ENCODE measurements at places on chromosomes 11 and 22.

DNA sequence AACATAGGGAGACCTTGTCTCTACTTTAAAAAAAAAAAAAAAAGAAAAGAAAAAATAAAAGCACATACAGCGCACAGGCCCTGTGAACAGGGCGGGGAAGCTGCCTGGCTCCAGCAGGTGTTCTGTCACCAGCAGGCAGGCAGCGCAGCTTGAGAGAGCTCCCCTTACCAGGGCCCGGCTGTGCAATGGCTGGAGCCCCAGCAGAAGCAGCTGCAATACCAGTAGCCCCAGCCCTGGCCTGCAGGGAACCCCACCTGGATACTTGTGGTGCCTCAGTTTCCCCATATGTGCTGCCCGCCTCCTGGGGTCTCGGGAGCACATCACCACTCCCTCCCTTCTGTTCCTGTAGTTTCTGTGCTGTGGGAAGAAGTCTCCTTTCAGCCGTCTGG, 12.3 kb downstream of the TSPAN32 start:
- no peak for DNase-seq

DNA sequence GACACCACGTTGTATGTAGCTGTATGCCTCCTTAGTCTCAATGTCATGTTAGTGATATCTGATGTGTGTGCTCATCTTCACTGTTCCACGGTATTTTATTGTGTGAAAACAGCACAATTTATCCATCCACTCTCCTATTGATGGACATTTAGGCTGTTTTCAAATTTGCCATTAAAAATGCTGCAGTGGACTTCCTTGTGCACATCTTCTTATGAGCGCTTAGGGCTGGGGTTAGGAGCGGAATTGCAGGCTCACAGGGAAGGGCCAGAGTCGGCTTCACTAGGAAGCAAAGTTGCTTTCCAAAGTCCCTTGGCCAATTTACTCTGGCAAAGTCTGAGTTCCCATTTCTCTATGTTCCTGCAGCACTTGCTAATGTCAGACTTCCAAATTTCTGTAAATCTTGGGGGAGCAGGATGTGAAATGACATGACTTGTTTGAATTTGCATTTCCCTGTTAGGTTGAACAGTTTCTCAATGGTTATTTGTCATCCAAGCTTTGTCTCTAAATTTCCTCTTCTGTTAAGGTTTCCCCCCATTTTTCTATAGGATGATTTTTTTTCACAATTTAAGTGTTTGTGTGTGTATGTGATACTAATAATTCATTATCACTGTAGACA, 75.4 kb downstream of the MYEOV start:
- no peak for DNase-seq

- no peak for DNase-seq
Observed at GRCh38 chr11:61092280-61092766, 10.0 kb upstream of the CD5 start.

DNA sequence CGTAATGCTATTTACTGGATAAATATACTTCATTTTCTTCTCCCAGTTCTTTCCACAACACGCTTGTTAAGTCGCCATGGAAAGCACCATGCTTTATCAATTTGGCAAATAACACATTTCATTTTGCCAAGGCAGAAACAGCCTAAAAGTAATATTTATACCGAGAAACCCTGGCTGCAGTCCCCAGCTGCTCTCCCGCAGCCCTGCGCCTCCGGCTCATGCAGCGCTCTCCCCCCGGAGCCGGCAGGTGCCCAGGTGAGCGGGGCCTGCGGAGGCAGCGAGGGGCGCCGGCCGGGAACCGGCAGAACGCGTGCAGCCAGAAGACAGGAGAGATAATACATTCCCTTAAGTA, 681 bp upstream of the ARHGEF12 start:
- no peak for DNase-seq

DNA sequence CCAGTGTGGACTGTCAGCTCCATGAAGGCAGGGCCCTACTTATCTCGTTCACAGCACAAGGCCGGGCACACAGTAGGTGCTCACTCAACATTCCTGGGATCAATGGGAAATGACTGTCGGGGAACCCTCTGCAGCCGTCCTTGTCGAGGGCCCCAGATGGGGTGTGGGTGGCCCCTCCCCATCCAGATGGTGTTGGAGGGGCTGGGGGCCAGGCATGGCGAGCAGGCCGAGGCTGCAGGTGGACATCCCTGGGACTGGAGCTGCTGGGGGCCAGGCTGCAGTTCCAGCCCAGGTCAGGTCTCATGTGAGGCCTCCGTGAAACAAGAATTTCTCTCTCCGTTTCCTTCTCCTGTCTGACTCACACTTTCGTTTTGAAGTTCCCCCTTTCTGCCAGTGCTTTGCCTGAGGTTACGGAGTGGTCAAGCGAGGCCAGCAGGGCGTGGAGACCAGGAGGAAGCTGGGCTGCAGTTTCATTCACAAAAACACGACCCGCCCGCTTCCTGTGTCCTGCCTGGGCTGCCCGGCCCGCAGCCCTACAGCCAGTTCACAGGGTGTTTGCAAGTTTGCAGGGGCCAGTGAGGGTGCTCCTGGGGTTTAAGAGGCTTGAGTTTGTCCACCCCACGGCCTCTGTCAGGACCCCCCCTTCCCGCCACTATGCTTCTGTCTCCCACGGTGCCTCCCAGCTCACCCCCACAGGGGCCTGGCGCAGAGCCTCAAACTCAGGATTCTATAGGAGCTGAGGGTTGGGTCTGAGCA, 4.5 kb downstream of the MYEOV start:
- peak; percentile 50 for DNase-seq

GRCh38 chr11:102615077-102615893, 9.8 kb downstream of the MMP20 start:
- no peak for DNase-seq

GRCh38 chr11:41461057-41461681, 1.7 kb upstream of the LRRC4C start:
- peak; percentile 0 for DNase-seq

DNA sequence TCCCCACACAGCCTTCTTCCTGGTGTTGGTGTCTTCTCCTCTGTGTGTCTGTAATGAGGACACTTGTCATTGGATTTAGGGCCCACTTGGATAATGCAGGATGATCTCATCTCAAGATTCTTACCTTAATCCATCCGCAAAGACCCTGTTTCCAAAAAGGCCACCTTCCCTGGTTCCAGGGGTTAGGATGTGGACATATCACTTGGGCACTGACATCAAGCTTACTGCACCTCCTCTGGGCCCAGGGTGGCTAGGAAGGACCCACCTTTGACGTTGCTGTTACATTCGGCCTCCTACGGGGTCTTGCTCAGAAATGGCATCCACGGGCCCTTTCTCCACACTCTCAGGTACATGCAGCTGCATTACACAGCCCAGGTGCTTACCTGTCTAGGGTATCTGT, 535.9 kb downstream of the BRD1 start:
- no peak for DNase-seq

DNA sequence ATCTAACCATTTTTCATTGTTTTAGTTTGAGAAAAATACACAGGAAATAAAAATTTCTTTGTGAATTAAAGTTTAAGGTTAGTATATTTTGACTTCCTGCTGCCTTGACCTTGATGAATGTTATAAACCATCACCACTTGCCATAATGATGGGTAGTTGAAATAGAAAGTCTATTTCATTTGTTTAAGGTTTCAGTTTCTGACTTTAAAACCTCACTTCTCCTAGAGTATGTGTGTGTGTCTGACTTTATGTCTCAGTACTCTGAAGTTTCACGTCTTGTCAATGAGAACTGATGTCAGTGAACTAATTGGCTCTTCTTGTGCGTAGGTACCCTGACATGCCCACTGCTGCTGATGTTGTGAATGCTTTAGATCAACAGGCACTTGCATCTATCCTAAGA, 188.2 kb downstream of the METTL15 start:
- no peak for DNase-seq

DNA sequence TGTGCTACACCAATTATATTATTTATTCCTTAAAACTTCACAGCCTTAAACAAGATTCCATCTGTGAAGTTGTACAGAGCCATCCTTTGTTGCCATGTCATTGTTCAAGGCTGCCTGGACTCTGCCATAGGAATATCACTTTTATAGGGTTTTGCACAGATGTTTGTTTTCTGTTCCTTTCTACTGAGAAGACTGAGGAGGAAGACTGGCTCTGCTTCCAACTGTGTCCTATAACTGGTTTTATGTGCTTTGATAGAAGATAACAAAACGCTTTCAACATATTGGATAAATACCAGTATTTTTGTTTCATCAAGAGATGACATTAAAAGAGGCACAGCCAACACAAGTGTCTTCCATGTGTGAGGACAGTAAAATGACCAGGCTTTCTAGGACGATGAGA, 120.6 kb downstream of the CD44 start:
- no peak for DNase-seq

- no peak for DNase-seq
Observed at GRCh38 chr22:45072322-45072903, 62.6 kb upstream of the PHF21B start.

GRCh38 chr22:44735518-44736428, 16.6 kb upstream of the ARHGAP8 start:
- DNase-seq = peak; percentile 71

DNA sequence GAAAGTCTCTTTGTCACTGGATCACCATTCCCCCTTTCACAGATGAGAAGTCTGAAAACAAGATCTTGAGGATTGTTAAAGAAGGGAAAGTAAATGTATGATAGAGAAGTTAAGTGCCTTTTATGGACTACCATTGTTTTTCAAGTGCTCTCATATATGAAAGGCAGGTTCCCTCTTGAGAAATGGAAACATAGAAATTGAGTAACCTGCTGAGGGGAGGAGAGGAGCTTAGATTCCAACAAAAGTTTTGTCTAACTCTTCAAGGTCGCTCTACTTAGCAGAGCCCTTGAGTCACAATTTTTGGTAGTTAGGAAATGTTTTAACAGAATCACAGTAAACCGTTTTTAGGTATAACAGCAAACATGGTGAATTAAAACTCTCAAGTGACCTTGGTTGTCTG, 80.1 kb downstream of the SVIP start:
- no peak for DNase-seq

DNA sequence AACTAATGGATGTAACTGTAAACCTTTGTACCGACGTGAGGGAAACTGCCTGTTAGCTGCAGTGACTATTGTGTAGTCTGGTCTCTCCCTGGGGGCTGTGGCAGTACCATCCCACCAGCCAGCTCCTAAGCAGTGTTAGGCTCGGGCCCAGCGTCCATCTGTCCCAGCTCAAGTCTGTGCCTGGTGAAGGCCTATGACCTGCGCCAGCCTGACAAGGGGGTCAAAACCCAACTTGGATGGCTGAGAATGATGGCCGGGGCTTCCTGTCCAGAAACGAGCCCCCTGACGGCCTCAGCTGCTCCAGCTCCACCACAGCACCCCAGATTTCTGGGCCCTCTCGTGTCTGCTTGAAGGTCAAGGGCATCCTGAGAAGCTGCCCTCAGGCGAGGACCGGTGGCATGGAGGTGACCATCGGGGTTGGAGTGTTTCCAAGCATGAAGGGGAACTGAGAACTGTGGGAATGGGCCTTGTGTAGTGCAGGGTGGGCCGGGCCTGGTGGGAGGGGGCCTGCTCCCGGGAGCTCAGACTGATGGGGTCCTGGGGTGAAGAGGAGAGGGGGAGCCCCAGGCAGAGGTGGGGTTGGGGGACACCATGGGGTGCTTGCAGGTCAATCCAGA, 14.3 kb upstream of the SPI1 start:
- no peak for DNase-seq

DNA sequence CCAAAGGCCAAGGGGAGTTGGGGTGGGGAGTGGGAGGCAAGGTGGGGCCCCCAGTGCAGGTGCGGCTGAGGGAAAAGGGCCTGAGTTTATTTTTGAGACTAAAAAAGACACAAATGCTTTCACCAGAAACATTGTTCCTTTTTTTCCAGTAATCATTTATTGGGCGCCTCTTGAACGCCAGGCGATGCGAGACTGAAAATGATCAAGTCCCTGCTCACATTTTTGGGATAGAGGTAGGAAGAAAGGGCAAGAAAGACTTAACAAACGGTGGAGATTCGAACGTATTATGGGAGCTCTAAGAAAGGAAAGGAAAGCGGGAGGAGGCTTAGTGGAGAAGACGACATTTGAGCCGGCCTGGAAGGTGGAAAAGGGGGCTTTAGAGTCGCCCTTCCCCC, 796 bp upstream of the SF3B2 start:
- DNase-seq = no peak

DNA sequence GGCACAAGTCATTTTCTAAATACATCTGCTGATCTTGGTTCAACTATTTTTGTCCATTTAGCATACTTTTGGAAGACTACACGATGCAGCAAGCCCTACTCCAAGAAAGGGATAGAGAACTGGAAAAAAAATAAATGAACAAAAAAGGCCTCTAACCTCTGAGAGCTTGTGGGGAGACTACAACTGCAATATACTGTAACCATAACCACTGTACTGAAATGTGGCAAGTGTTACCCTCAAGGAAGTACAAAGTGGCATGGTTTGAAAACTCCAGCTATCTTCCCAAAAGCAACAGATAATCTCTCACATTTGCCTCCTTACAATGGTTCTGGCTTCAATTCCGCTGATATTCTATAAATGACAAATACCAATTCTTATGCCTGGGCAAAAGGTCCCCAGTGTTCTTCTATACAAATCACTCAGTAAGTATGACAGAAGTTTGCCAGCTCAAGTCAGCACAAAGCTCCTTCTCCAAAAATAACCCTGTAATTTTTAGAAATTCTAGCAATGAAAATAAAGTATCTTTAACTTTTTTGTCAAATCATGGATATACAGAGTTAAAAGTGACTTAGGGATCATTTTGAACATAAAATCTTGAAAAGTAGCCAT, 22.9 kb downstream of the AMBRA1 start:
- no peak for DNase-seq

- DNase-seq = no peak
Observed at GRCh38 chr11:92969293-92969633, 188 bp upstream of the MTNR1B start.

DNA sequence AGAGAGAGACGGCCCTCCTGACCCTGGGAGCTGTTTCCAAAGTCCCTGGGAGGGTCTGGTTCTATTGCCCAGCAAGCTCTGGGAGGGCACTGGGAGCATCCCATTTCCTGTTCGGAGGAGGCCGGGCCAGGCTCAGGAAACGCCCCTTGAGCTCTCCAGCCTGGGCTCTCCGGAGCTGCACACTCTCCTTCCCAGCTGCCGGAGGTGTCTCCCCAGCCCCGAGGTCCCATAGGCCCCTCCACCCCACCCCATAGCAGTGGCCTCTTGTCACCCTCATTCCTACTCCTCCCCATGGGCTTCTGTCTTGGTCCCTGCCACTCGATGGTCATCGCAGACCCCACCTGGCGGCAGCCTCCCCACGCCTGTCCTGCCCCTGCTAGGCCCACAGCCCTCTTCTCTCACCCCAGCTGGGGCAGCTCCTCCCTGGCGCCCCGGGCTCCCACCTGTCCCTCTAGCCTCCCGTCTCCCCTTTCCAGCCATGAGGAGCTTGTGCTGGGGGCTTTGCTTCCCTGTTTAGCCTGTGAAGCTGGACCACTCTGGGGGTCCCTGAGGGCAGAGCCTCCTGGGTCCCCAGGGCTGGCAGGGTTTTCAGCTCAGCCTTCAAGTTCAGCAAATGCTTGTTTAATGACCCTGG, 2.8 kb downstream of the TSPAN32 start:
- no peak for DNase-seq

DNA sequence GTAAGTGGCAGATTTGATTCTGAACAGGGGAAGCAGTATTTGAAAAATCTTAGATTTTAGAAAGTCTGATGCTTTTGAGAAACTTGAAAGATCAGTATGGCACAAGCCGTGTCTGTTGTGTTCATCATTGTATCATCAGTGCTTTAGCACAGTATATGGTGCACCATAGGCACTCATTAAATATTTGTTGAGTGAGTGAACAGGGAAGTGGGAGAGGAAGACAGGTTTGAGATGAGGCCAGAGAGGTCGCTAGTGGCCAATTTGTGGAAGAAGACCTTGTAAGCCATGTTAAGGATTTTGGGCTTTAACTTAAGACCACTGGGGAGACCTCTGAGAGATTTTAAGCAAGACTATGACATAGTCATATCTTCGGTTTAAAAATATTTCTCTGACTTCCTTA, 12.9 kb downstream of the CHEK1 start:
- DNase-seq = no peak
